ENCODE measurements at places on chromosomes 12 and 14.

GRCh38 chr12:19190292-19191031 lies 60.9 kb downstream of the PLEKHA5 start:
- DNase-seq = no peak

DNA sequence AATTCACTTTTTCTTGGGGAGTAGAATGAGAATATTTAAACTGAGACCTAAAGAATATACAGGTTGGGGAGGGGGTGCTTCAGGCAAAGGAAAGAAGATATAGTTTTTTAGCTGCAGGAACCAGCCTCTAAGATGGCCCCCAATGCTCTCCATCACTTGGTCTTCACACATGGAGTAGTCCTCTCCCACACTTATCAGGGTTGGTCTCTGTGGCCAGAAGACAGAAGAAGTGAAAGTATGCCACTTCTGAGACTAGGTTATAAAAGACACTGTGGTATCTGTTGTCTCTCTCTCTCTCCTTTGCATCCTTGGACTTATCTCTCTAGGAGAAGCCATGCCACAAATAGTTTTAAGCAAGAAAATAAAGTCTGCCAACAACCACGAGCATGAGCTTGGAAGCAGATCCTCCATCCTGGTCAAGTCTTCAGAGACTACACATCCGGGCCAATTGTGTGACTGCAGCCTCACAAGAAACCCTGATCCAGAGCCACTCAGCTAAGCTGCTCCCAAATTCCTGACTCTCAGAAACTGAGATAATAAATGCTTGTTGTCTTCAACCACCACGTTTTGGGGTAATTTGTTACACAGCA lies 18.0 kb downstream of the PUS7L start:
- no peak for DNase-seq

GRCh38 chr12:108120863-108121165 lies 8.3 kb upstream of the WSCD2 start:
- no peak for DNase-seq

DNA sequence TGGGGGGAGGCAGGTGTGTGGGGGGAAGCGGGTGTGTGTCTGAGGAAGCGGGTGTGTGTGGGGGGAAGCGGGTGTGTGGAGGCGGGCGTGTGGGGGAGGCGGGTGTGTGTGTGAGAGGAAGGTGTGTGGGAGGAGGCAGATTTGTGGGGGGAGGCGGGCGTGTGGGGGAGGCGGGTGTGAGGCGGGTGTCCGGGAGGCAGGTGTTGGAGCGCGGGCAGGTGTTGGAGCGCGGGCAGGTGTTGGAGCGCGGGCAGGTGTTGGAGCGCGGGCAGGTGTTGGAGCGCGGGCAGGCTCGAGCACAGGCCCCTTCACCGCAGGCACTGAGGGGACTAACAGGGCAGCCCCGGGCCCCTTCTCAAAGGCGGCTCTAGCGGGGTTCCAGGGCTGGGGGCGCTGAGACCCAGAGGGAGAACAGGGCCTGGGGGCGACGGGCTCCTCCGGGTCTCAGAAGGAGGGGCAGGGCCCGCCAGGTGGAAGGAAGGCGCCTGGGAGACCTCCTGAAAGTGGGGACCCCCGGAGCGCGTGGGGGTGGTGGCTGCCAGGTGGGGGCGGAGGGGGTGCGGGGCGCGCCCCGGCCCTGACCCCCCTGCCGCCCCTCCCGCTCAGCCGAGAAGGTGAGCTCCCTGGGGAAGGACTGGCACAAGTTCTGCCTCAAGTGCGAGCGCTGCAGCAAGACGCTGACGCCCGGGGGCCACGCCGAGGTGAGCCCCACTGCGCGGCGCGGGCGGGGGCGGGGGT lies 3.2 kb downstream of the CRIP2 start:
- peak; percentile 75 for DNase-seq

- DNase-seq = no peak
Measured at GRCh38 chr12:113569806-113570205, 98.1 kb upstream of the LHX5 start.

GRCh38 chr12:69579029-69579428 lies 6.2 kb upstream of the CCT2 start:
- no peak for DNase-seq

- DNase-seq = no peak
Measured at GRCh38 chr14:28876572-28876945, 110.0 kb downstream of the FOXG1 start.

DNA sequence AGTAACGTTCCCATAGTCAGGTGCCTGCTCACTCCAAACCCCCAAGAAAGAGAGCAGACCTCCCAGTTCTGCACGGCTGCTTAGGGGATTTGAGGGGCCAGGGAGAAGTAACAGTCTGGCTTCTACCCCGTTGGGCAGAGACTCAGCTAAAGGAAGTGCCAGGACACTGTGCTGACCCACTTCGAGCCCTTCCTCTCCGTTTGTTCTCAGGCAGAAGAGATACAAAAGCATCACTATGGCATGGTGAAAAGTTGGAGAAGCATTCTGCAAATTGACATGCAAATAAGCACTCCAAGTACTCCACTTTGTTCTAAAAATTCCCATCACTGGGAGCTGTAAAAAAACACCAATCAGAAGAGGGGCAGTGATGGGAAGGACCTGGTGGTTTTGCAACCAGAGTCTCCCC lies 239.1 kb downstream of the EGLN3 start:
- DNase-seq = no peak
